Stimulated activated CD4-positive, alpha-beta T cell treated with anti-CD3 and anti-CD28 coated beads, TNF-alpha, amount 100 ng/mL, for 1 hour (primary cell): ENCODE measurements at places on chromosomes 4 and X.

- no peak for DNase-seq
Measured at GRCh38 chrX:27878862-27879261, 71.1 kb downstream of the MAGEB10 start.

DNA sequence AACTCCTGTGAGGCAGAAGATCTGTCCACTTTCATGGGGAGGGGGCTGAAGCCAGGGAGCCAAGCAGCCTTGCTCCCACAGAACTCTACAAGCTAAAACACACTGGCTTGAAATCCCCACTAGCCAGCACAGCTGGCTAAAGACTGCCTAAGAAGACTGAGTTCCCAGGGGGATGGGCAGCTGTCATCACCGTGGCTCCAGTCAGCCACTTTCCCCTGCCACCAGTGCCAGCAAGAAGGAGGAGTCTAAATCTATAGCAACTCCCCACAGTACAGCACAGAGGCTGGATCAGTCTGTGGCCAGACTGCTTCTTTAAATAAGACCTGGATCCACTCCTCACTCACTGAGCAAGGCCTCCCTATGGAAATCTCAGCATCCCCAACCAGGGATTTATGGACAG is 308.6 kb downstream of the FAM47B start:
- no peak for DNase-seq

GRCh38 chr4:147924604-147925412 is 192.9 kb downstream of the ARHGAP10 start:
- DNase-seq: no peak

DNA sequence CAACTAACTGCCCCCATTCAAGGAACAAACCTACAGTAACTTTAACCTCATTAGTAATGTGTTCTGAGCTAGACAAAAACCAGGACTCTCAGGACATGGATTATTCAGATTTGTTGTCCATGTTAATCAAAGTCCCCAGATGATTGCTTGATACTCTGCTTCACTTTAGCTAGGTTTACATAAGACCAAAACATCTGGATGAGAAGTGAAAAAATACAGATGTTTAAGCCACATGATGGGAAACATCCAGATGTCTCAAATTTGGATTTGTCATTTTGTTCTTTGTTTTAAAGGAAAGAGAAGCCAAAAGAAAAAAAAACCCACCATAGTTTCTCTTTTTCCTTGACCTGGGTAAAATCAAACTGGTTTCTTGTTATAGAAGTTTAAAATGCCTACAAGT is 48.5 kb upstream of the NRK start:
- DNase-seq: no peak

DNA sequence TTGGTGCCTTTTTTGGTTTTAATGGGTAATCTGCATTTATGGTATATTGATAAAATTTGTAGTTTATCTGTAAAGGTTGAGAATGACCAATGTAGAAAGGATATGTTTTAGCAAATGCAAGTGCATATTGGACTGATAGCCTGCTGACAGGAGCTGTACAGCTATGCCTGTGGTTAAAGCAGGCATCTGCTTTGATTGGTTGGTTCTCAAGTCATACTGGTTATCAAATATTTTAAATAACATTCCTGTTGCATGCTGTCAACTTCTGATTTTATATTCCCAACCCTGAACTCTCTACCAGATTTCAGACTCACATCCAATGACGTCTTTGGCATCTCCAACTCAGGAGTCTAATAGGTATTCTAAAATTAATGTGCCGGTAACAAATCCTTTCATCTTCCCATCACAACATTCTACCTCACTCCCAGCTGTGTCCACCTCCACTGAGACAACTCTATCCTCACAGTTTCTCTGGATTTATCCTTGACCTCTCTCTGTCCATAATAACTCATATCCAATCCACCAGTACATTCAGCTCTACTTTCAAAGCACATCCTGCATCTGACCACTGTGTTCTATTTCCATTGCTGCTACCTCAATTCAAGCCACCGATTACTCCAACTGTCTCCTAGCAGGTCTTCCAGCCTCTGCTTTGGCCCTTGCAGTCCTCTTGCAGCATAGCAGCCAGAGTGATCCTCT is 125.7 kb downstream of the CAMK2D start:
- no peak for DNase-seq

DNA sequence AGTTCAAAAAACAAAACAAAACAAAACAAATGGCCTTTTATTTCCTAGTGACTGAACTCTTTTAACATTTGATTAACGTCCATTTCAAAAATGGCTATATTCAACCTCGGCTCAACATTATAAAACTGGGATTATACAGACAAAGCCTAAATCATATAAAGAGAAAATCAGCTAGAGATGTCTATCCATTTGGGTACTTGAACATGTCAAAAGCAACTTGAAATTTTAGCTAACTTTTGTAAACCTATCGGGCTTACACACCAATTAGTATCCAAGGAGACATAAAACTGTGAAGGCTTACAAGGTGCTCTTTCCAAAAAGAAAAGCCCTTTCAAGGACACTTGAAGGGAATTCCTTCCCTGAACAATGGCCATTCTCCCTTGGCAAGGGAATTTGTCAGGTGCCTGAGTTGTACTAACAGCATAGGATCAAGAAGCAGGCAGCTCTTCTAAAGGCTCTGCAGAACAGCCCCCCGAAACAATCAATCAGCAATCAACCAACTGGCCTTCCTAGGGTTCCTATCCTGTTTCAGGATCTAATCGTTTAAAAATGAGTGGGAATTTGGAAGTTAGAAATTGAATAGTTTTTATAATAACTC is 633.7 kb upstream of the HTR2C start:
- no peak for DNase-seq

DNA sequence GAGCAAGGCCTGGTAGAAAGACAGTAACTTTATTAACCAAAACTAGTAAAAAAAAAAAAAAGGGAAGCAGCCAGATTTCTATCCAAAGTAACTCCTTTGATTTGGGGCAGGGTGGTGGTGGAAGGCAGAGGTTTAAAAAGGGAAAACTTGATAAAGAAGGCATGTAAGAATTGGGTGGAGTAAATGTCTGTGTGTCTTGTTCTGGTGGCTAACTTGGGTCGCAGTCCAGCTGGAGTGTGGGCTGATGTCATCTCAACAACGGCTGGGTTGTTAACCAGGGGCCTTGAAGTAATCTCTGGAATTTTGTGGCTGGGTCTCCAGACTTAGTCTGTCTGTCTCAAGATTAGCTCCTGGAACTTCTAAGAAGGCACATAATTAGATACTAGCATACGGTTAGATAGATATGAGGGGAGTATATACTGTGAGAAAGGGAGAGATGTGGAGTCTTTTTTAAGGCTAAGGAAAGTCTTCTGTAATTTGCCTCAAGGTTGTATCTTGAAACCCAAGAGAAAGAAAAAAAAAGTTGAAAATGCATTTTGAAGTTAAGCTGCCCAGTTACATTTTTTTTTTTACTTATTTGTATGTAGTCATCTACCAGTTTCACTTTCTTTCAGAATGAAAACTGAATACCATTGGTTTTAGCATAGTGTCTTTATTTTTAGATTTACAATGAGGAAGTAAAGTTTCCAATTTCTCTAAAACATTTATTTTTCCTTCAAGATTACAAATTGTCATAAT is 48.3 kb downstream of the MTHFD2L start:
- no peak for DNase-seq

DNA sequence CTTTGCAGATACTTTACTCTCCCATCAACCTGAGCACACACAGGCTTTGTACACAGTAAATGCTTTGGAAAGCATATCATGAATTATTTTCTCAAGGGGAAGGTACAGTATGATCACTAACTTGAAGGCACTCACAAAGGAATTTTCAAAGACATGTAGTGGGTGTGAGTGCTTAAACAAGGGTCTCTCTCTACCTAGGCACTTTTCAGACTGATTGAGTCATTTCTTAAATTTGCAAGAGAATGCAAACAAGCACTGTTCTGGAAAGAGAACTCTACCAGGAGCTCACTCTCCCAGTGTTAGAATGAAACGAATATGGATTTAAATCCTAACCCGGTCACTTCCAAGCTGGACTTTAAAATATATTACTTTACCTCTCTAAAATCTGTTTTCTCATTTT is 85.7 kb downstream of the MAML3 start:
- no peak for DNase-seq

DNA sequence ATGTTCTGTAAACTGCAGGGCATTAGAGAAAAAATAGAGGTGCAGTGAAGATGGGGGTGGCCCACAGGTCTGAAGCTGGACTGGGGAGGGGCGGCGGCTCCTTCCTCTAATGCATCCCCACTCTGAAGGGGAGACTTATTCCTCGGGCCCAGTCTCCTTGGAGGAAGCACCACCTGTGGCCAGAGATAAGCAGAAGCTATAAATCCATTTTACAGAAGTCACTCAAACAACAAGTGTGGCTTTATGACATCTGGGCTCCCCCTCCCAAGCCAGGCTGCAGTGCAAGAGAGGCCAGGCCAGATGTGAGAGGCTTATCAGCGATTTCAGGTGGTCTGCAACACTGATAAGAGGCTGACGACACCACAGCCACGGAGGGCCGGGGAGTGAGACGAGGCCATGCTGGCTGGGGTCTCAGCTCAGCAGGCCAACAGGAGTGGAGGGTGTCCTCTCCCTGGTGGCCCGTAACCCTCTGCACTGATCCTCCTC is 15.8 kb downstream of the CYTL1 start:
- DNase-seq: no peak

GRCh38 chr4:8345053-8345945 is 75.7 kb downstream of the HTRA3 start:
- DNase-seq: no peak

DNA sequence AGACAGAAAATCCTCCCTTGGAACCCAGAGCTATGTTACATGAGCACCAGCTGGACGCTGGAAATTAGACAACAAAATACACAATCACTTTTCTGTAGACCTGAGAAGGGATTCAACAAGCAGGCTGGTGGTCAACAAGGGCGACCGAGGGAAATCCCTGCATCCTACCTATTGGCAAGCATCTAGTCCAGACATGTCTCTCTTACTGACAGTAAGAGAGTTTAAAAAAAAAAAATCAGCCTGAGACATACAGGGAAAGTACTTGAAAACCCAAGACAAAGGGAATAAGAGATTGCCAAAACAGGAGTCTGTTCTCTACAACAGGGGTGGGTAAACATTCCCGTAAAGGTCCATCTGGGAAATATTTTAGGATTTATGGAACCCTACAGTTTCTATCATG is 108.0 kb downstream of the KDR start:
- no peak for DNase-seq

- no peak for DNase-seq
Measured at GRCh38 chr4:32142075-32142474, 1421.9 kb downstream of the PCDH7 start.

- DNase-seq: no peak
Measured at GRCh38 chr4:3853388-3854035, 87.3 kb downstream of the ADRA2C start.

GRCh38 chrX:141176586-141177451 is at the start of gene LDOC1:
TSS of gene LDOC1 (minus strand) at chrX:141177129. CDS start at chrX:141177021, 108 bp downstream.
- peak; percentile 60 for DNase-seq

GRCh38 chr4:153110739-153111138 is 93.5 kb upstream of the TRIM2 start:
- DNase-seq: no peak

DNA sequence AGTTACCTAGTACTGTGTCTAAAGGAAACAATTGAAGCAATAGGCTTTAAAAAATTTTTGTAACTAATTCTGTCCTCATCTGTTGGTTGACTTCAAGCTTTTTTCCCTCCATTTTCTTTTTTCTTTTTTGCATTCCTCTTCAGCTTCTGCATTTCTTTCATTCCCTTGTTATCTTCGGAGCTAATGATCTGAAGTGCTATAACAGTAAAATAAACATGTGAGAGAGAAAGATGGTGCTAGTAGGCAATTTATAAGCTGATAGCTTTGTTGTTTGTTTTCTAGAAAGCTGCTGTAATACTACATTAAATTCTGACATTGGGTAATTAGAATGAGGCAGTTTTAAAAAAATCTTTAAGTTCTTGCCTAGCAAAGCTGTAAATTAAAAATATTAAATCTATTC is 37.1 kb downstream of the PTPN13 start:
- DNase-seq: no peak

DNA sequence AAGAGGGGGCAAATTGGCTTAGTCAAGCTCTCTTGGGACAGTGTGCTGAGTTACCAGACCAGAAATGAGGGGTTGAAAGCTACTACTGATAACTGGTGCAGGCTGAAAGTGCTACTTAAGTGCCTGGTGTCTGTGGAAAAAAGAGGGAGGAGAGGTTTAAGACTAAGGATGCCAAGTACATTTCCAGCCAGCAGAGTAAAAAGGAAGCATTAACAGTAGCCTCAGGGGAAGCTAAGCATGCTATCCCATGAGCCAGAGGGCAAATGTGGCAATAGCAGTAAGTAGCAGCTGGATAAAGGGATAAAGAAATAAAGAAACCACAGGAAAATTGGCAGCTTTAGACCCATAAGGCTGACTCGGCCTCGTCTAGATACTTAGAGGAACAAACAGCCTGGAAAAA is 196.3 kb upstream of the MAB21L2 start:
- DNase-seq: no peak

- no peak for DNase-seq
Measured at GRCh38 chr4:157226601-157227000, 6.1 kb downstream of the GRIA2 start.

- no peak for DNase-seq
Measured at GRCh38 chr4:147029296-147029695, 83.6 kb upstream of the TTC29 start.

DNA sequence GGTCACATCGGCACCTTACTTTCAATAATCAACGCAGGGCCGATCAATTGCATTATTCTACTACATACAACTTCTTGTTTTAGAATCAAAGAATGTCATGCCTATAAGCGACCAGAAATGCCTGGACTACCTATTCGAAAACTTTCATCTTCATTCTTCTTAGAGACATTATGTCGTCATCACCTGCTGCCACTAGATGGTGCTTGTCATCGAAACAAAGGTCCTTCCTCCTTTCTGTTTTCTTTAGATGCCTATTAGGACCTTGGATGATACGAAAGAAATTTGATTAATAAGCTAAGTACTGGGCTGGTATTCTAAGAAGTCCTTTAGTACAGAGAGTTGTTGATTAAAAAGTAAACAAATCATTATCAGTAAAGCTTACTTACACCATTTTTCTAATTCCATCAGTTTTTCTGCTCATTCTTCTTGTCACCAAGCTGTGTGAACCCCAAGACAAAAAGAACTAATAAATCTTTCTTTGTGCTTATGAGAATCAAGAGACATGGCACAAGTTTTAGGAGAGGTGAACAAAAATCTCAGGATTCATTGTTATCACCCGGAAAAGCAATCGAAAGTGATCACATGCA is 154.5 kb upstream of the SLC4A4 start:
- DNase-seq: no peak

- DNase-seq: no peak
Measured at GRCh38 chrX:53223068-53223693, 1.8 kb downstream of the KDM5C start.

DNA sequence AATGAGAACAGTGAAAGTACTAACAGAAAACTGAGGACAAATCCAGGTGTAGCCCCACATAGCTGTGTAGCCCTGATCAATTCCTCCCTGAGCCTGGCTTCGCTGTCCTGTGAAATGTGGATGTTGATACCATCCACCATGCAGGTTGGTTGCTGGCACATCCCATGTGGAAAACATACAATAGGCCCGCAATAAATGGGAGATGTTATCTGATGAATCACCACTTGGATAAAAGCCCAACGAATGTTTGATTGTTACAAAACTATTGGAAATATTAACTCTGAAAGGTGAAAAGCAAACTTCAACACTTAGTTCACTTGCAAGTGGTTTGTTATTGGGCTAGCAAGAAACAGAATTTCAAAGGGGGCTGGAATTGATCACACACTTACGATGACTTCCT is 186.3 kb upstream of the FTHL17 start:
- DNase-seq: no peak

GRCh38 chr4:140757232-140757630 is 1.0 kb upstream of the TBC1D9 start:
- DNase-seq: no peak
